ENCODE measurements at places on chromosomes 16 and 17.

GRCh38 chr16:56613706-56614105 lies 5.3 kb downstream of the MT2A start:
- no peak for DNase-seq

GRCh38 chr16:31141489-31142108 lies 6.1 kb upstream of the PRSS8 start:
- DNase-seq: no peak

DNA sequence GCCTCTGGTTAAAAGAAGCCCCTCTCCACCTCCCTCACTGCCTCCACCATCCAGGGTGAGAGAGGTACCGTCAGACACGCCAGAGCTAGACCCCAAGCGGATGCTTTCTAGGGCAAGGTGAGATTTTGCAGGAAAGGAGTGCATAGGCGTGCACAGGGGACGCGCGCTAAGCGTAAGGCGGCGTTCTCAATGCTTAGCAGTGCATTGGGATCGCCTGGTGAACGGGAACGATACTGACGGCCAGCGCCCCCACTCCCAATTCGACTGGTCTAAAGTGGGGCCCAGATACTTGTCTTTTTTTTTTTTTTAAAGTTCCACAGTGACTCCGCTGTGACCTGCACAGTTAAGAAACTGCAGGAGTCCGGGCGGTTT lies 57.9 kb upstream of the CREBBP start:
- no peak for DNase-seq

DNA sequence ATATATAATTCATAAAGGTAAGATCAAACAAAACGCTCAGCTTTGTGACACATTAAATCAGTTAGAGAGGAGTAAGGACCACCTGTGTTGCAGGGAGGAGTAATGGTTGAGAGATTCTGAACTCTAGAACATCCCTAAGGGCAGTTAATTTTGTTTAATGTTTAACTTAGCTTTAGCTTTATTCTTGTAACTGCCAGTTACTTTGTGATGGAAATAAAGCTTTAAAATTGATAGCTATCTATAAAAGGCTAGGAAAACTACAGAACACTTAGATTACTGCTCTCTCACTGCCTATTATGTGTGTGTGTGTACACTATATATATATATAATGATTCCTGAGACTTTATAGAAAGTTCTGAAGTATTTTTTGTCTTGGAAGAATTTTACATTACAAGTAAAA lies 37.8 kb downstream of the PTRH2 start:
- DNase-seq: no peak

DNA sequence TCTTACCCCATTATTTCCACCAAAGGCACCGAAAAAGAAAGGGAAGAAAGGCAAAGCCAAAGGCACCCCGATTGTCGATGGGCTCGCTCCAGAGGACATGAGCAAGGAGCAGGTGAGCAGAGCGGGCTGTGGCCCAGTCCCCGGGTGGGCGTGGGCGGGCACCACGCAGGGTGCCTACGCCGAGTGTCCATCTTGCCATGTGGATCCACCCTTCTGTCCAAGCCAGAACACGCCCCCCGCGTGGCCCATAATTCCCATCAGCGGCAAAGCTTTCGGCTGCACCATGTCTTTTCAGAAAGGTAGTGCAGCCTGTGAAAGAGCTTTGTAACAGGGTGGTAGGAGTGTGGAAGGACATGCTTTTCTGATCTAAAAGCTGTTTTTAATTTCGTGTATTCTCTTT lies 8.4 kb upstream of the DBNDD1 start:
- no peak for DNase-seq

DNA sequence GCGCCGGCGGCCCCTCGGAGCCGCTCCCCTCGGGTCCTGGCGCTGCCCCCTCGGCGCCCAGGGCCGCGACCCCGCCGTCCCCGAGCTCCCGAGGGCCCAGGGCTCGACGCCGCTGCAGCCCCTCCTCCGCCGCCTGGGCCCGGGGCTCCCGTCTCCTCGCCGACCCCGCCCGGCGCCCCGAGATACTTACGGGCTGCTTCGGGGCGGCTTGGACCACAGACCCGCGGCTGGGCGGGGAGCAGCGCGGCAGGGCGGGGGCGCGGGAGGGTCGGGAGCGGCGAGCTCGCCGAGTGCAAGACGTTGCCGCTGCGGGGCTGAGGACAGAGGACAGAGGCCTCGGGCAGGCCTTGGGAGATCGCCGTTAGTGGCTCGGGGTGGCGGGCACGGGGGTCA lies 290 bp downstream of the TOB1 start:
- DNase-seq: no peak

DNA sequence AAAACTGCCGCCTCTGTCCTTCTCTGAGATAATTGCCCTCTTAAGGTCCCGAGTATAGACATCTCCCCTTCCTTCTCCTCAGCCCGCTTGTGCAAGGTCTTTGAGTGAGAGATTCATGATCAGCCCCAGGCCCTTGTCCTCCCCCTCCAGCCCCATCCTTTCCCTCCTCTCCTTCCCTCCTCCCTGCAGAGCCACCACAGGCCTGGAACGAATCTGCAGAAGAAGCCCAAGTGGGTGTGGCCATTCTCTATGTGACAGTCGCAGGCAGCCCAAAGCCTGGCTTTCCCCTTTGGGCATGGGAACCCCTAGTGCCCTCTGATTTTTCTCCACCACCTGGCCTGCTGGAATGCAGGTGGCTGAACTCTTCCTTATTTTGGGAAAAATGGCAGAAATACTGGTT lies 7.2 kb upstream of the NDRG4 start:
- DNase-seq: no peak

- DNase-seq: no peak
These were observed 50.2 kb upstream of the SLC12A3 start for GRCh38 chr16:56814537-56815432.

DNA sequence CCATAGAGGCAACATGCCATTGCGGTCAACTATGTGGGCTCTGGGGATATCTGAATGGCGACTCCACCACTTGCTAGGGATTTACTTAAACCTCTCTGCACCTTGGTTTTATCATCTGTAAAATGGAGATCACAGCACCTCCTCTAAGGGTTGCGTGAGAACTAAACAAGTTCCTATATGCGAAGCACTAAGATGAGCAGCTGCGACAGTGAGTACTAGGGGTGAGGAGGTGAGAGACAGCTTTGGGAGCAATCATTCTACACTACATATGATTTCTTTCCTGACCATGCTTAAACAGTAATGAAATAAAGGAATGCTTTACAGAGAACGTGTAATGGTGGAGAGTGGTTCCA lies 61.4 kb downstream of the CREBBP start:
- no peak for DNase-seq

- DNase-seq: no peak
These were observed 116.4 kb upstream of the ZNF750 start for GRCh38 chr17:82956146-82956725.

- DNase-seq: no peak
These were observed 4.8 kb downstream of the CYB5D2 start for GRCh38 chr17:4147751-4148310.

- DNase-seq: no peak
These were observed 28.9 kb upstream of the WSCD1 start for GRCh38 chr17:6041246-6041645.
